ENCODE measurements at places on chromosomes 7 and 10. TPM values are rescaled to one million over a fixed set of nuclear protein-coding genes. Genes with fewer than 3 reads are reported as not detected.

The ANKRD30A gene
- total RNA-seq: not detected

The LRRN3 gene
- total RNA-seq: 193 TPM

The DOCK4 gene
- total RNA-seq: 1.7 TPM

The PTF1A gene
- not detected for total RNA-seq

The SVIL gene
- total RNA-seq: 10.3 TPM

The CPVL gene
- 0.75 TPM for total RNA-seq

The FBXL13 gene
- total RNA-seq: 1.4 TPM

The RBM17 gene
- 200 TPM for total RNA-seq

The BRAT1 gene
- total RNA-seq: 33.5 TPM

The ZNF679 gene
- not detected for total RNA-seq

The PFKFB3 gene
- 77.2 TPM for total RNA-seq

The MSMB gene
- not detected for total RNA-seq

The ITIH2 gene
- not detected for total RNA-seq

The FRMPD2 gene
- total RNA-seq: not detected

The LIPK gene
- not detected for total RNA-seq

The NDUFA5 gene
- total RNA-seq: 51.7 TPM
